Left ventricle myocardium superior (tissue), 1 donor: ENCODE measurements at places on chromosomes 4 and X. TPM values are rescaled to one million over a fixed set of nuclear protein-coding genes. Genes with fewer than 3 reads are reported as not detected.
A peak's percentile ranks its signal among the peaks of the same experiment; 100 is the strongest.

GRCh38 chr4:46506876-46507275 is 116.9 kb upstream of the GABRA2 start:
- DNase-seq: no peak

- no peak for DNase-seq
Measured at GRCh38 chr4:71027611-71028010, 34.2 kb downstream of the DCK start.

- no peak for DNase-seq
Measured at GRCh38 chr4:177281351-177281909, 28.2 kb upstream of the NEIL3 start.

DNA sequence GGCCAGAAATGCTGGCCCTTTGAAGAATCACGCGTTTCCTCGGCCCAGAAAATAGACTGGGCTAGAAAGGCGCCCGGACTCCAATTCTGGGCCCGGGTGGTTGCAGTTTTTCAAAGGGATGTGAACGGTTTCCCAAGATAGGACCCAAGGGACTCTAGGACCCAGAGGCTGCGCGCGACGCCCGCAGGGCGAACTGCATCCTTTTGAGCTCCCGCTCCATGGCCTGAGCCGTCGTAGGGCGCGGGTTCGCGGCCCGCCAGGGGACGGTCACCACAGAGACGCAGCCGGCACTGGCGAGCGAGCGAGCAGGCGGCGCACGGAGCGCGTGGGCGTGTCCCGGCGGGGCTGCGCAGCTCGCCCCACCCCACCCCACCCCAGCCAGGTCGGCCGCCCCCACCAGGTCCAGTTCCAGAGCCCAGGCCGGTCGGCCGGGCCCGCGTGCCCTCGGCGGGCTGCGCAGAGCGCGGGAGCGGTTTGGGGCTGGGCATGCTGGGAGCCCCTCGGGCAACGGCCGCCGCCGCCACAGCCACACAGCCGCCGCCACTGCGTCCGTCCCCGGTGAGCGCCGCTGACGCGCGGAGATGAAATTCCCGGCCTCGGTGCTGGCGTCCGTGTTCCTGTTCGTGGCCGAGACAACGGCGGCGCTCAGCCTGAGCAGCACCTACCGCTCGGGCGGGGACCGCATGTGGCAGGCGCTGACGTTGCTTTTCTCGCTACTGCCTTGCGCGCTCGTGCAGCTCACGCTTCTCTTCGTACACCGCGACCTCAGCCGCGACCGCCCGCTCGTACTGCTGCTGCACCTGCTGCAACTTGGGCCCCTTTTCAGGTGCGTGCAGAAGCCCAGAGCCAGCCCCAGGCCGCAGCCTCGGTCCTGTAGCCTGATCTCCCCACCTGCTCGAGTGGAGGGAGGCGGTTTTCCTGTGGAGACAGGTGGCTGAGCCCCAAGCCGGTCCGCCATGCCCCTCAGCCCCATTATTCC is at the start of gene XK:
XK (plus strand) TSS at position 411 of the 979 bp plus-strand sequence; CDS start at position 582, 171 bp downstream.
- peak; percentile 68 for DNase-seq

The RTL5 gene
- 2.5 TPM for total RNA-seq

The RPS3A gene
- total RNA-seq: 940 TPM

The PRKX gene
- 5.1 TPM for total RNA-seq

The PRDM8 gene
- total RNA-seq: 1.0 TPM
